ENCODE measurements at places on chromosomes 5 and 9. TPM values are rescaled to one million over a fixed set of nuclear protein-coding genes. Genes with fewer than 3 reads are reported as not detected.

The C9orf153 gene
- total RNA-seq, result 0.79 TPM

The ENTREP1 gene
- 6.7 TPM for total RNA-seq

The CXCL14 gene
- total RNA-seq, result 288 TPM

The RARS1 gene
- 116 TPM for total RNA-seq

The ATOSB gene
- total RNA-seq, result 8.8 TPM

The HSPB3 gene
- total RNA-seq, result 15.3 TPM

The GZMA gene
- total RNA-seq, result 0.89 TPM

The SPATA31D4 gene
- total RNA-seq, result not detected

The SLIT3 gene
- 42.4 TPM for total RNA-seq

Data from skin of body (tissue), 3 donors.